ENCODE measurements at places on chromosomes 13 and 19.
A peak's percentile ranks its signal among the peaks of the same experiment; 100 is the strongest.

DNA sequence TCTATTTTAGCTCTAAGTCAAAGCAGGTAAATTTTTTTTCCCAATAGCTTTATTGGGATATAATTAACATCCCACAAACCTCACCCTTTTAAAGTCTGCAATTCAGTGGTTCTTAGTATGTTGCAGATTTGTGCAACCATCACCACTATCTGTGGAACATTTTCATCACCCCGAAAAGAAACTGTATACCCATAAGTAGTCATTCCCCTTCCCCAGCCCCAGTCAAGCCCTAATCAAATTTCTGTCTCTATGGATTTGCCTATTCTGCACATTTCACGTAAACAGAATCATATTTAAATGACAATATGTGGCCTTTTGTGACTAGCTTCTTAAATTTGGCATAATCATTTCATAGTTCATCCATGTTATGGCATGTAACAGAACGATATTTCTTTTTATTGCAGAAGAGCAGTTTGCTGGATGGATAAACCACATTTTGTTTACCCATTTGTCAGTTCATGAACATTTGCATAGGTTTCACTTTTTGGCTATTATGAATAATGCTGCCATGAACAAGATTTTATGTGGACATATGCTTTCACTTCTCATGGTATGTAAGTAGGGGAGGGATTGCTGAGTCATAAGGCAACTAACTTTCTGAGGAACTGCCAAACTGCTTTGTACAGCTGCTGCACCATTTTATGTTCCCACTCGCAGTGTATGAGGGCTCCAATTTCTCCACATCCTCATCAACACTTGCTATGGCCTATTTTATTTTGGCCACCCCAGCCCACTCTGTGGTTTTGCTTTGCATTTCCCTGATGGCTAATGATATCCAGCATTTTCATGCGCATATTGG is 10.9 kb downstream of the SLC46A3 start:
- no peak for DNase-seq

DNA sequence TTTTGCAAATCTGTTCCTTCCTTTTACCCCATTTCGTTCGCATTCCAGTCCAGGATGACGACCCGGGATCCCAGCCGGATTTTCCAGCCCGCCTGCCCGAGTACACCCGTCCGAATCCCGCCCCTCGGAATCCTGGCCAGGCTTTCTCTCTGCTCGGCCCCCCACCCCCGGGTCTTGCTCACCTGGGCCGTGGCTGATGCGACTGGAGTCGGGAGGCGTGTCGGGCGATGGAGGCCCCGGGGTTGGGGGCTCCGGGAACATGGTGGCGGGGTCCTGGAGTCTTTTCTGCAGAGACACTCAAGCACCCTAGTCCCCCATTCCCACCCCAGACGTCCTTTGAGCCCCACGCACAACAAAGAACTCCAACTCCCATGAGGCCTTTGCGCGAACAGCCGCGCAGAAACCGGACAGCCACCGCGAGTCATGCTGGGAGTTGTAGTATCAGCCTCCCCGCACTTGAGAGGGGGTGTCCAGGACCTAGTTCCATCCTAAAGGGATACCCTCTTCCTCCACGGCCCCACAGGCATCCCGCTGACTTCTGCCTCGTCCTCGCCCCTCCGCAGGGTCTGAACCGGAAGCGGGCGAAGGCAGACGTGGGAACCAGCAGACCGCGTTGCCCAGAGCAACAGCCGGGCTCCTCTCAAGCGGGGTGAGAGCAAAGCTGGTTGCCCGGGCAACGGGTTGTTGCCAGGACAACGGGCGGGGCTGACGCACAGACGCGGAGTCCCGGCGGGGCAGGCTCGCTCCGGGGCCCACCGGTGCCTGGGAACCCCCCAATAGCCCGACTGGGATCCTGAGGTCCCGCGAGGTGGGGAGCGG is 1.1 kb downstream of the SYT5 start:
- peak; percentile 85 for DNase-seq

DNA sequence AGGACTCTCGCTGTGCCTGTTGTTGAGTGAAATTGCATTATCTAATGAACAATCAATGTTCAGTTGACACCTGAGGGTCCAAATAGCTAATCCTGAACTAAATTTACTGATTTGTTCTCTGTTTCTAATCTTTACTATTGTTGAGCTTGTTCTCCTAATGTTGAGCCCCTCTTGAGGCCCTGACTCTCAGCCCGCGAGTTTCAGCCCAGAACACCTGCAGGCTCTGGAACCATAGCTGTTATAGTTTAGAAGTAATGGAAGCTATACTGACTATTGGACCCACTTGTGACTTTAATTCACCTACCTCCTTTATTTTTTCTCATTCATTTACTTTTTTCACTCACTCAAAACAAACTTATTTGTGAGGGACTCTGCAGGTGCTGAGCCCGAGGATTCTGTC is 20.6 kb upstream of the PCDH8 start:
- no peak for DNase-seq

GRCh38 chr19:2575734-2576481 is 100.0 kb downstream of the GADD45B start:
- peak; percentile 68 for DNase-seq

DNA sequence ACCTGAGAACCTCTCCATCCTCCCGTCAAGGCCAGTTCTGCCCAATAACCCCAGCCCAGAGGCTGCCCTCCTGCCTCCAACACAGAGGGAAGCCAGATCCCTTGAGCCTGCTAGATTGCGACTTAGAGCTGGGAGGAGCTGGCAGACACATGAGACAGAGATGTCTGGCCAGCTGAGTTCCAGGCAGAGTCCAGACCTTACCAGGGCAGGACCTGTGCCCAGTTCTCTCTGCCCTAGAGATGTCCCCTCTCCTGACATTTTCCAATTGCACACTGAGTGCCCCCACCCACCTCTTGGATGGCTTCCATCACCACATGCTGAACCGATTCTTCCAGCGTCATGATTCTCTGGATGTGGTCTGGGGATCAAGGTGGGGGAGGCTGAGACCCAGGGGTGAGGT is 3.0 kb downstream of the HOOK2 start:
- DNase-seq = no peak

- no peak for DNase-seq
Measured at GRCh38 chr13:93352616-93353015, 126.0 kb downstream of the GPC6 start.

DNA sequence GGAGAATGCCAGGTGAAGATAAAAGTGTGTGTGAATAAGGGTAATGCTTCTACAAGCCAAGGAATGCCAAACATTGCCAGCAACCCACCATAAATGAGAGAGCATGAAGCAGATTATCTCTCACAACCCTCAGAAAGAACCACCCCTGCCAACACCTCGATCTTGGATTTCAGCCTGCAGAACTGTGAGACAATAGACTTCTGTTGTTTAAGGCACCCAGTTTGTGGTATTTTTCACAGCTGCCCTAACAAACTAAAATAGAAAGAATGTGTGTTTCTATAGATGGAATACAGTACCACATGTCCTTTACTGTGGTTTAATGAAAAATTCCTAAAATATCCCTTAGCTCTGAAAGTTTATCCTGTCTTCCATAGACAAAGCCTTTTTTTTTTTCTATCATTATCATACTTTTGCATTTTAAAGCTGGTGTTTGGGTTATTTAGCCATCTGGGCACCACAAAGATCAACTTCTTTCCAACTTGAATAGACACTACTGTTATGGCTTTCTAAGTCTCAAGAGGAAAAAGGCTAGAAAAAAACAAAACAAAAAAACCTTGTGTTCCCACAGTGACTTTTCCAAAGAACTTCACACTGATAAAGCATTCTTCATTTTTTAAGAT is 505.6 kb downstream of the KCTD12 start:
- no peak for DNase-seq

- DNase-seq = no peak
Measured at GRCh38 chr19:13425151-13425550, 81.1 kb downstream of the CACNA1A start.

- DNase-seq = no peak
Measured at GRCh38 chr13:35179494-35179893, 237.4 kb downstream of the NBEA start.

DNA sequence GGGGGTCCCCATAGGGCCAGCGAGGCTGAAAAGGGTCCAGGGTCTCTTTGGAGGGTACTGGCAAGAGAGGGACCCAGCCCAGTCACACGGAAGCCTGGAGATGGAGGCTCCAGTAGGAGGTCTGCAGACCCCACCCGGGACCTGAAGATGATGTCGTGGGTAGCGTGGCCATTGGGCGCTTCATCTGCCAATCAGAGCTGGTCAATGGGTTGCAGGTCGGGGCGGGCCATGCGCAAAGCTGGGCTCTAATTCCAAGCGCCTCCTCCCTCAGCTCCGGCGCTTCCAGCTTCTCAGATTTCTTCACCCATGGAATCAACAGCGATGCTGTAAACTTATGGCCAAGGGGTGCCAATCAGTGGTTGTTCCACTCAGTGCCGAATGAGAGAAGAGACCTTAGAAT is 10.9 kb downstream of the SIGLEC12 start:
- DNase-seq = no peak

DNA sequence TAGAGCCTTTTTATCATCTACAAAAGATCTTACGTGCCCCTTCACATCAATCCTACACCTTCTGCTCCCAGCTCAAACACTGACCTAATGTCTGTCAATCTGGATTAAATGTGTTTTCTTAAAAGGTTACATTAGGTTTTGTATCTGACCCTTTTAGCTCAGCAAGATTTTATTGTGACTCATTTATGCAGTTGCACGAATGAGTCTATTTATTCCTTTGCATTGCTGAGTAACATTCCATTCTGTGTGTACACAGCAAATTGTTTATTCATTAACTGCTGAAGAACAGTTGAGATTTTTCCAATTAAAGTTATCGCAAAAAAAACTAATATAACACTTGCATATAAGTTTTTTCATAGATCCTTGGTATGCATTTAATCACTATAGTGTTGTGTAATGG is 253.9 kb upstream of the GPC6 start:
- no peak for DNase-seq

GRCh38 chr13:98507282-98507797 is 69.6 kb downstream of the STK24 start:
- DNase-seq = no peak

GRCh38 chr19:19661141-19661674 is 2.3 kb downstream of the ATP13A1 start:
- DNase-seq = no peak

GRCh38 chr13:110780422-110780821 is 66.9 kb downstream of the ING1 start:
- DNase-seq = no peak

GRCh38 chr13:25731536-25731935 is 320.3 kb downstream of the SHISA2 start:
- no peak for DNase-seq

GRCh38 chr13:31199849-31200636 is at the start of gene B3GLCT:
TSS of gene B3GLCT (plus strand) at chr13:31199975. CDS start at chr13:31200085, 110 bp downstream.
- peak; percentile 23 for DNase-seq

DNA sequence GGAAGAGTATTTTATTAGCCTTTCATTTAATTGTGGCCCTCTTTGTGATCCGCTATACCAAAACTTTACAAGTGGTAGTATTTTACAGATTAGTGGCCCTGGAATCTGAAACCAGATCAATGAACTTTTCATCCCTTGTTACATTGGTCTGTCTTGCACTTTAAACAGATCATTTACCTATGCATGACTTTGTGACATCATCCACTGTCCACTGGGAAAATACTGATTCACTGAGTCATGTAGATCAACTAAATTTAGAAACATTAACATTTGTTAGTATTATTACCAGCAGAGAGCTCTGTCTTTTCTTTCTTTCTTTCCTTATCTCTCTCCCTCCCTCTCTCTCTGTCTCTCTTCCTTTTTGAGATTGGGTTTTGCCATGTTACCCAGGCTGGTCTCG is 17.5 kb downstream of the PCDH8 start:
- no peak for DNase-seq

- DNase-seq = no peak
Measured at GRCh38 chr13:104750377-104750776, 1684.2 kb upstream of the SLC10A2 start.

DNA sequence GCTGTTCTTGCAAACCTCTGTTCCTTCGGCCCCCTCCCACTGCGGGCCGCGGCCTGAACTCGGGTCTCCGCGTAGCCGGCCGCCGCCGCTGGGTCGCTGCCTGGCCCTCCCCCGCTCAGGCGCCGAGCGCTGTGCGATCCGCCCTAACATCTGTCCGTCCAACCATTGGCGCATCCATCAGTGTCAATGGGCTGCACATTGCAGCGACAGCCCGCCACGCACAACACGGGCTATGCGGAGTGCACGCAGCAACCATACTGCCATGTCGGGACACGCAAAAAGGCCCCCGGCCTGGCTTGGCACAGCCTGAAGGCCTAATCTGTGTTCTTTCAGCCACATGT is 2.6 kb upstream of the TSHZ3 start:
- DNase-seq = no peak

DNA sequence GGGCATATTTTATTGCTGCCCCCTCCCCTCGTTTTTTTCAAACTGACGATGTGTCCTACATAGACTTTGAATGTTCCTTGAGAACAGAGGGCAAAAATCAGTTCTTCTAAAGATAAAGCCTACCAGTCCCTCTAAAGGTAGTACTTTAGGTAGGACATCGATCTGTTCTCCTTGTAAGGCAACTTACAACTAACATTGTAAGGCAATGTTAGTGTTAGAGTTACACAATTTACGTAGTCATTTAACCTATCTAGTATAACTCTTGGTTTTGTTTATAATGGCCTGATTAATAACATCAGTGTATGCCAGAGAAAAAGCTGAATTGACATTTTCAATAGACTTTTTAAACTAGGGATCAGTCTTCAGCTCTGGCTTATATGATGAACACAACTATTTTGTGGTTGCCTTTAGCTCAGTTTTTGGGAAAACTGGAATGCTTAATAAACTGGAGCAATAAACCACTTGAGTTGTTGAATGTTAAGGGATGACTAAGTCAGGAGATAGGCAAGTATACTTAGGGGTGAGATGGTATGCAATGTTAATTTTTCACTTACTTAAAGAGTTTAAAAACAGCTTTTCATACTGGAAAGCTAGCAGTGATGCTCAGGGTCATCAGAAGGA is 2.2 kb downstream of the NDFIP2 start:
- DNase-seq = no peak

DNA sequence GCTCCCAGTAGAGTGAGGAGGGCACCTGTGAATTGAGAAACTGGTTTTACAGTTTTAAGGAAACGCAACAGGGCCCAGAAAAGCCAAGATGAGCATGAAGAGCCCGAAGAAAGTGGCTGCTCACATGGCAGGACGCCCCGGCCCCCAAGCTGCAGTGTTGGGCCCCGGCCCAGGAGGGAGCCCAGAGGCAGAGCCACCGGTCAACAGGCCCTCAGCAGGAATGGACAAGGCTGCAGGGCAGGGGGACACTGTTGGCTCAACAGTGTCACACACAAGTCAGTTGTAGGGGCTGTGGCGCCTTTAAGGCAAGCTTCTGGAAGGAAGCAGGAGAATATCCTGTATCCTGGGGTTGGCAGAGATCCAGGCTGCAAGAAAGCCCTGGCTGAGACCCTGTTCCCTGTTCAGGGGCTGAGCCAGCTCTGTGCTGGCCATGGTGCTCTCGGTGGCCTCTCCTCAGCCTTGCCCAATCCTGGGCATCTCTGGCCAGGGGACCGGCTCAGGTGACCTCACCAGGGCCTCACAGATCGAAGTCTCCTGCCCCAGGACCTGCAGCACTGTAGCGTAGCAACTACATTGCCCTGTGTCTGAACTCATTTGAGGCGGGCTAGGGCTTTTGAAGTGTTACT is 28.0 kb downstream of the UPF1 start:
- no peak for DNase-seq

Measured in NCI-H2171 (cell line).